Activated CD8-positive, alpha-beta T cell treated with anti-CD3 and anti-CD28 coated beads, Interleukin-2, amount 10 ng/mL, durations not matched to agents 7 days and 5 days (primary cell): ENCODE measurements at places on chromosomes 3 and 15. TPM values are rescaled to one million over a fixed set of nuclear protein-coding genes. Genes with fewer than 3 reads are reported as not detected.

The TRH gene
- not detected for total RNA-seq

The ANAPC13 gene
- total RNA-seq = 25.3 TPM

The MORC1 gene
- total RNA-seq = not detected

The TAGLN3 gene
- not detected for total RNA-seq

The COL7A1 gene
- 1.2 TPM for total RNA-seq

The CHRFAM7A gene
- 1.9 TPM for total RNA-seq

The LAMB2 gene
- total RNA-seq = 0.29 TPM

The PPP1R14D gene
- total RNA-seq = not detected

The TGM5 gene
- 0.31 TPM for total RNA-seq

The UBE2E2 gene
- total RNA-seq = 11.3 TPM

The CCDC33 gene
- total RNA-seq = not detected

The GXYLT2 gene
- not detected for total RNA-seq

The CCDC39 gene
- not detected for total RNA-seq

The CCR1 gene
- total RNA-seq = 41.5 TPM

The P2RY12 gene
- total RNA-seq = not detected

The SCG5 gene
- 3.0 TPM for total RNA-seq

The MGLL gene
- 2.2 TPM for total RNA-seq

The CHDH gene
- 0.21 TPM for total RNA-seq

The C3orf80 gene
- total RNA-seq = not detected

The MUC4 gene
- total RNA-seq = not detected

The PRTG gene
- total RNA-seq = not detected

The CELSR3 gene
- total RNA-seq = 20.2 TPM

The CISH gene
- 380 TPM for total RNA-seq

The IGSF10 gene
- total RNA-seq = not detected

The RTP1 gene
- not detected for total RNA-seq

The ABHD6 gene
- 4.4 TPM for total RNA-seq

The CEMIP gene
- total RNA-seq = not detected

The ROBO1 gene
- 3.0 TPM for total RNA-seq

The KLF13 gene
- 214 TPM for total RNA-seq

The C3orf22 gene
- not detected for total RNA-seq

The DISP2 gene
- 2.6 TPM for total RNA-seq

The CPNE9 gene
- not detected for total RNA-seq

The MLF1 gene
- total RNA-seq = 0.39 TPM

The ATP13A5 gene
- total RNA-seq = not detected

The IL16 gene
- 243 TPM for total RNA-seq

The BCHE gene
- not detected for total RNA-seq

The CCR5 gene
- total RNA-seq = 38.4 TPM

The SERINC4 gene
- total RNA-seq = 0.21 TPM

The CCR3 gene
- total RNA-seq = 0.37 TPM

The SATB1 gene
- 273 TPM for total RNA-seq

The GABRB3 gene
- 0.11 TPM for total RNA-seq

The CMTM8 gene
- total RNA-seq = 2.1 TPM

The DOCK3 gene
- 3.4 TPM for total RNA-seq

The HESX1 gene
- total RNA-seq = 0.37 TPM

The LEKR1 gene
- total RNA-seq = 0.81 TPM

The IL17RE gene
- total RNA-seq = 1.3 TPM

The GOLGA8Q gene
- 6.1 TPM for total RNA-seq

The PLS1 gene
- total RNA-seq = 3.2 TPM

The ZNF106 gene
- 42.2 TPM for total RNA-seq

The PTPN23 gene
- 31.0 TPM for total RNA-seq

The CLCN2 gene
- 4.7 TPM for total RNA-seq

The GPR160 gene
- total RNA-seq = 5.0 TPM
